ENCODE measurements at places on chromosomes 1 and 21.
A peak's percentile ranks its signal among the peaks of the same experiment; 100 is the strongest.

DNA sequence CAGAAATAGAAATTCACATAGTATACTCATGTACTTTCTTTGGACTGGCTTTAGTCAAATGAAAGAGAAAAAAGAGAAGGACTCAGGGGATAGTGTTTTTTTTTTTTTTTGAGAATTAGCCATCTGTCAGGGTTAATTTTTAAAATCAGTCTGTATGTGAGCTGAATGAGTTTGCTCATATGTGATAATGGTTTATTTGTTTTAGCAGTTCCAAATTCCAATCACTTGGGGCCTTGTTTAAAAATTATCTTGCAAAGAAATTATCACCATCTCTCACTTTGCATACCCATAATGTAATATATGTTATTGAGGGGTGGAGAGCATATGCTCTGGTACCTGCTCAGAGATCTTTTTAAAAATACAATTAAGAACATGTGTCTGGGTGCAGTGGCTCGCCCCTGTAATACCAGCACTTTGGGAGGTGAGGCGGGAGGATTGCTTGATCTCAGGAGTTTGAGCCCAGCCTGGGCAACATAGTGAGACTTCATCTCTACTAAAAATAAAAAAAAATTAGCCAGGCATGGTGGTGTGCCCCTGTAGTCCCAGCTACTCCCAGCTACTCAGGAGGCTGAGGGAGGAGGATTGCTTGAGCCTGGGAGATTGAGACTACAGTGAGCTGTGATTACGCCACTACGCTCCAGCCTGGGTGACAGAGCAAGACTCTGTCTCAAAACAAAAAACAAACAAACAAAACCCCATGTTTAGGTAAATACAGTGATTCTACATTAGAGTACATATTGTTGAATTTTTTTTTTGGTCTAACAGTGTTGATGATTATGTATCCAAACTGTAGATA, 19.7 kb downstream of the GNAI3 start:
- H3K4me3 ChIP-seq = no peak overlapping the region
- H3K36me3 ChIP-seq = no peaks in the 10 kb centered on the region
- no peak for DNase-seq
- H3K27me3 ChIP-seq = no peaks in the 10 kb centered on the region
- H3K4me1 ChIP-seq = peaks cover 35% of the 10 kb centered on the region
- no peak overlapping the region for H3K27ac ChIP-seq

GRCh38 chr21:39874206-39874605, 7.0 kb downstream of the PCP4 start:
- no peak overlapping the region for H3K27ac ChIP-seq
- no peaks in the 10 kb centered on the region for H3K36me3 ChIP-seq
- no peaks in the 10 kb centered on the region for H3K4me1 ChIP-seq
- H3K27me3 ChIP-seq = no peaks in the 10 kb centered on the region
- no peak for DNase-seq

- no peak overlapping the region for H3K4me3 ChIP-seq
- peaks cover 34% of the 10 kb centered on the region for H3K4me1 ChIP-seq
- H3K36me3 ChIP-seq = peaks cover 30% of the 10 kb centered on the region
- no peak for DNase-seq
- H3K27ac ChIP-seq = no peak overlapping the region
These were observed 3.9 kb upstream of the IFI44 start for GRCh38 chr1:78645723-78646122.

DNA sequence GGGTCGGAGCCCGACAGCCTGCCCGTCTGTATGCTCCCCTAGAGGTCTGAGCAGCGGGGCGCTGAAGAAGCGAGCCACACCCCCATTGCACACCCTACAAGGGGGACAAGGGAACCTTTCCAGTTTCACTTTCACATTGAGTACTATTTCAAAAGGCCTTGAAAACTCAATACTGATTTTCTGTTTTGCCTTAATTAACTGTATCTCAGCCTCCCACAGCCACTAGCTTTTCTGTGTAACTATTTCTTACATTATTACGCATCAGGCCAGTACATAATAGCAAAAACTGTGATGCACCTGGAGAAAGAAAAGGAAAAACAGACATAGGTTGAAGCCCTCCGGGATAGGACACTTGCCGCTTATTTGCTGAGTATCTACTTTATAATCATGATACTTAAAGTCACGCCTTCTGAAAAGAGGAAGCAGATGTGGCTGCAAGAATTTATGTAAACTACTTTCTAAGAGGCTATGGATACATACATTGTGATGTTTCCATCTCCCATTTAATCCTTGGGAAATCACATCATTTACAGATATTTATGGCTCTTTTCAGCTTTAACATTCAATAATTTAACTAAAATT, 1719.5 kb downstream of the MRPL39 start:
- no peak for DNase-seq
- no peaks in the 10 kb centered on the region for H3K36me3 ChIP-seq
- H3K4me1 ChIP-seq = peaks cover 11% of the 10 kb centered on the region
- no peaks in the 10 kb centered on the region for H3K27me3 ChIP-seq
- peak overlapping the region; percentile 62 for H3K4me3 ChIP-seq

GRCh38 chr1:116228511-116228910, 117.3 kb downstream of the MAB21L3 start:
- peaks cover 5% of the 10 kb centered on the region for H3K27me3 ChIP-seq
- no peak for DNase-seq
- no peak overlapping the region for H3K4me3 ChIP-seq

DNA sequence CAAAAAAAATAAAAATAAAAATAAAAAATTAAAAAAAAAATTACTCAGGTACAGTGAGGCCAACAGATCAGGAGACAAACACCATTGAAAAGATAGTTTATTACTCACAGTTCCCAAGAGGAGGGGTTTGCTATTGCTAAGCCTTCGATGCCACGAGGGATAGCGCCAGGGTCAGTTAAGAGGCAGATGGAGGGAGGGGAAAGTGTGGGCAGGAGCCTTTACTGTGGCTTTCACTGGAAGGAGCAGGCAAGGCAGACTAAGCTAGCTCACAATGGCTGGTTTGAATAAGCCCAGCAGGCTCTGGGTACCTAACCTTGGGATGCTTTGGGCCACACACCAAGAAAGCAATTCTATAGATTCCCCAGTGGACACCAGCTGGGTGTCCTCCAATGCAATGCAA, 12.7 kb upstream of the RNF187 start:
- no peaks in the 10 kb centered on the region for H3K36me3 ChIP-seq
- no peak overlapping the region for H3K4me3 ChIP-seq
- peaks cover 13% of the 10 kb centered on the region for H3K27me3 ChIP-seq
- H3K4me1 ChIP-seq = peaks cover 31% of the 10 kb centered on the region
- no peak overlapping the region for H3K27ac ChIP-seq

DNA sequence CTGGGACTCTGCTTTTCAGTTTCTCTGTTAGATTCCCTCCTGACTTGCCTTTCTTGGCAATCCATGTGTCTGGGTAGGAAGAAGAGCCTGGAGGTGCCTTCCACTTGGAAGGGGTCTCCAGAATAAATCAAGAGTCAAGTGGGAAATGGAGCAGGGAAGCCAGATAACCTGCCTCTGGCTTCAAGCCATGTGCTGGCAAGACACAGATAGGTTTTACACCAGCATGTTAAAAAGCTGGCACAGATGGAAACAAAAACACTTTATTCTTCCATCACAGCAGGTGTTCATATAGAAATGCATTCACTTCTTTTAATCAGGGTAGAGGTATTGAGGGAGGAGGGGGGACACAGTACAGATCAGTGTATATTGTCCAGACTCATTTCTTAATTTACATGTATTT, 356.9 kb upstream of the RUNX1 start:
- peak overlapping the region; percentile 5 for H3K27ac ChIP-seq
- DNase-seq = no peak
- peaks cover 17% of the 10 kb centered on the region for H3K4me1 ChIP-seq
- no peaks in the 10 kb centered on the region for H3K36me3 ChIP-seq
- peaks cover 18% of the 10 kb centered on the region for H3K27me3 ChIP-seq

GRCh38 chr1:30754684-30755171, 2.8 kb downstream of the LAPTM5 start:
- H3K4me1 ChIP-seq = peaks cover 79% of the 10 kb centered on the region
- H3K36me3 ChIP-seq = no peaks in the 10 kb centered on the region
- peak overlapping the region; percentile 98 for H3K27ac ChIP-seq
- H3K27me3 ChIP-seq = no peaks in the 10 kb centered on the region
- no peak for DNase-seq

DNA sequence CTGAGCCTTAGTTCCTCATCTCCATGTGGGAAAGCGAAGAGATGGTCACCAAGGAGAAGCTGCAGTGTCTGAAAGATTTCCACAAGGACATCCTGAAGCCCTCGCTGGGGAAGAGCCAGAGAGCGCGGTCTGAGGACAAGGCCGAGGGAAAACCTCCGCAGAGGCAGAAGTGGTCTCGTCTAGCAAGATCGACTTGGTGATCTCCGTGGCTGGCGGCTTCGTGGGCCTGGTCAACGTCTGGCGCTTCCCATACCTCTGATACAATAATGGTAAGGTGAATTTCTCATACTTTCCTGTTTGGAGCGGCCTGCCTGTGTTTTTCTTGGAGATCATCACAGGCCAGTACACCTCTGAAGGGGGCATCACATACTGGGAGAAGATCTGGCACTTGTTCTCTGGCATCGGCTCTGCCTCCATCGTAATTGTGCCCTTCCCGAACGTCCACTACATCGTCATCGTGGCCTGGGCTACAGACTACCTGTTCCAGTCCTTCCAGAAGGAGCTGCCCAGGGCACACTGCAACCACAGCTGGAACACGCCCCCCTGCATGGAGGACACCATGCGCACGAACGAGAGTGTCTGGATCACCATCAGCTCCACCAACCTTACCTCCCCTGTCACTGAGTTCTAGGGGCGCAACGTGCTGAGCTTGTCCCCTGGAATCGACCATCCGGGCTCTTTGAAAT, 841.1 kb upstream of the TMPRSS15 start:
- H3K27ac ChIP-seq = no peak overlapping the region
- no peaks in the 10 kb centered on the region for H3K36me3 ChIP-seq
- no peak overlapping the region for H3K4me3 ChIP-seq
- no peak for DNase-seq
- H3K27me3 ChIP-seq = no peaks in the 10 kb centered on the region
- H3K4me1 ChIP-seq = no peaks in the 10 kb centered on the region

DNA sequence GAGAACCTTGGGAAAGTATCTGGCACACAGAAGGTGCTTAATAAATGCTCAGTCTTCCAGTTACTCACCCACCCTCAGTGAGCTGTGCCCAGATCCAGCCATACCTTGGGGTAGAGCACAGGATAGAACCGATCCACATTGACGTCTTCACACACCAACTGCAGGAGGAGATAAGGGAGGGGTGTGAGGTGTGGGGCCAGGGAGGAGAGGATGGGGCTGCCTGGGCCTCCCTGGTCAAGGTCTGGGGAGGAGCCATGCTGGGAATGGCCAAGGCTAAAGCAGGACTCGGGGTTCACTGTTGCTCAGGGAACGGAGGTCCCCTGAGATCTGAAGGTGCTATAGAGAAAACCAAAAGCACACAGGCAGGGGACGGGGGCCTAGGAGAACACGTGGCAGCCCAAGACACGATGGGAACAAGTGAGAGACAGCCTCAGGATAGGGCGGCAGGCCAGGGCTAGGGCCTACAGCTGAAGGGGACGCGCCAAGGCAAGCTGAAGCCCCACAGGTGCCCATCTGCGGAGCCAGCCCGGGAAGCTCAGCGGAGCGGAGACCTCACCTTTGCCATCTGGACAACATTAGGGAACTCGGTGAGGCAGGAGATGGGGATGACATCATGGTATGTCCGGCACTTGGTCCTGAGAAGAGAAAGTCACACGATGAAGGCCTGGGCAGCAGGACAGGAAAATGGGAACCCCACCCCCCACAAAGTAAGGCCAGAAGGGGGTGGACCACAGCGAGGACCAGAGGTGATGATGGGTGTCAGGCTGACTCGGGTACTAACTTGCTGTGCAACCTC, 55.9 kb downstream of the RAP1GAP start:
- peaks cover under 1% of the 10 kb centered on the region for H3K4me1 ChIP-seq
- no peaks in the 10 kb centered on the region for H3K27me3 ChIP-seq
- H3K36me3 ChIP-seq = no peaks in the 10 kb centered on the region

- no peaks in the 10 kb centered on the region for H3K27me3 ChIP-seq
- H3K27ac ChIP-seq = no peak overlapping the region
- H3K36me3 ChIP-seq = no peaks in the 10 kb centered on the region
- DNase-seq = no peak
These were observed 1.2 kb upstream of the PAQR7 start for GRCh38 chr1:25876693-25877077.

GRCh38 chr1:171261336-171261735, 13.0 kb downstream of the FMO1 start:
- H3K4me1 ChIP-seq = no peaks in the 10 kb centered on the region
- H3K27ac ChIP-seq = no peak overlapping the region
- H3K27me3 ChIP-seq = no peaks in the 10 kb centered on the region
- no peak overlapping the region for H3K4me3 ChIP-seq

DNA sequence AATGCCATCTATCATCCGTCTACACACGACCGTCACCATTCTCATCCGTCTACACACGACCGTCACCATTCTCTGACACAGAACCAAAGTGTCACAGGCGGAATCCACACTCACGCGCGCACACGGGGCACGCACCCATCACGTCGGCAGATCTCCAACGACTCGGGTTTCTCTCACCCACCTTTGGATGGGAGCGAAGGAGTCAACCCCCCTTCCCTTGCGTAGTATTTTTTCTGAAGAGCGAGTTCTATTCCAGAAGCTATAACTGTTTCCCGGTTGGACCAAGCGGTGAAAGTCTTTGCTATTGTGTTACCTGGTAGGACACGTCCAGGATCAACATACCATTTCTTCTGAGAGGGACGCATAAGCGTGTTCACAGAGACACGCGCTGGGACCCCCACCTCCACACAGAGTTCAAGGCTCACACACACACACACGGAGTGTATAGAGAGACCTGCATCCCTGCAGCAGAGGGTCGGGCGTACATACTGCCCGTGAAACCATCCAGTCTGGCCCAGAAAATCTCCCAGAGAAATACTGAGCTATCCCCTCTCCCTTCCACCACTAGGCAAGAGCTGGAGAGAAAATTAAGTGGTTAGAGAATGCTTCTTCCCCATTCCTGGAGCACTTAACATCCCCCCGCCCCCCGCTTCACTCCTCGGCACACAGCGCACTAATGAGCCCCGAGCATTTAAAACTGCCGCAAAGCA, 741 bp downstream of the DUSP10 start:
- no peak overlapping the region for H3K4me3 ChIP-seq
- no peak for DNase-seq
- H3K4me1 ChIP-seq = peaks cover 48% of the 10 kb centered on the region
- no peaks in the 10 kb centered on the region for H3K27me3 ChIP-seq
- H3K36me3 ChIP-seq = peaks cover 35% of the 10 kb centered on the region

GRCh38 chr1:196486346-196486745, 121.9 kb downstream of the KCNT2 start:
- no peak overlapping the region for H3K27ac ChIP-seq
- H3K36me3 ChIP-seq = no peaks in the 10 kb centered on the region
- no peak for DNase-seq
- H3K27me3 ChIP-seq = no peaks in the 10 kb centered on the region

- H3K4me3 ChIP-seq = peak overlapping the region; percentile 90
- no peak for DNase-seq
- peaks cover 18% of the 10 kb centered on the region for H3K36me3 ChIP-seq
These were observed 40.1 kb upstream of the HMCN1 start for GRCh38 chr1:185694081-185694480.

- H3K36me3 ChIP-seq = no peaks in the 10 kb centered on the region
- no peak overlapping the region for H3K4me3 ChIP-seq
- H3K4me1 ChIP-seq = no peaks in the 10 kb centered on the region
- H3K27ac ChIP-seq = no peak overlapping the region
These were observed 259.0 kb downstream of the FOXD2 start for GRCh38 chr1:47696737-47697441.

GRCh38 chr1:179803104-179803503, 60.0 kb downstream of the FAM163A start:
- no peak for DNase-seq
- H3K27ac ChIP-seq = no peak overlapping the region
- H3K36me3 ChIP-seq = no peaks in the 10 kb centered on the region
- no peaks in the 10 kb centered on the region for H3K4me1 ChIP-seq

- H3K4me3 ChIP-seq = peak overlapping the region; percentile 22
- H3K4me1 ChIP-seq = peaks cover 21% of the 10 kb centered on the region
- H3K27me3 ChIP-seq = peaks cover 38% of the 10 kb centered on the region
- H3K27ac ChIP-seq = no peak overlapping the region
- no peaks in the 10 kb centered on the region for H3K36me3 ChIP-seq
- no peak for DNase-seq
These were observed 7.3 kb upstream of the UMODL1 start for GRCh38 chr21:42063571-42064521.

All from natural killer cell treated with Interleukin-12 subunit alpha and Interleukin-12 subunit beta and Interleukin-15 and Interleukin-18, amount 100 ng/mL, for 72 hours (primary cell).